ENCODE measurements at places on chromosomes 7 and 10.
A peak's percentile ranks its signal among the peaks of the same experiment; 100 is the strongest.

GRCh38 chr10:104447331-104447730, 93.7 kb downstream of the CFAP58 start:
- no peak for DNase-seq

- DNase-seq = no peak
Measured at GRCh38 chr7:41334071-41334862, 368.6 kb downstream of the INHBA start.

DNA sequence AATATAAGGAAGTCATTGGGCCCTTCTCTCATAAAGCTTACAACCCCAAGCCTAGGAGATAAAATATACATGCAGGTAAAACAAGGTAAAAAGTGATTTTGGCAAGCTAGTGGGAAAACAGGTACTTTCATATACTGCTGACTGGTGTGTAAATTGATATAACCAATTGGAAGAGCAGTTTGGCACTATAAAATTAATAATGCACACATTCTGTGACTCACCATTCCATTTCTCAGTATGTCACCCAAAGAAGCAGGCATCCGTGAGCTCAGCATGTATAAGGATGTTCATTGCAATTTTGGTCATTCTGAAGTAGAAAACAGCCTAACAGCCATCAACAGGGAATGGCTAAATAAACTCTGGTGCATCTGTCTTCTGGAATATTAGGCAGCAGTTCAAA, 2.9 kb downstream of the MACROH2A2 start:
- DNase-seq = no peak

- DNase-seq = no peak
Measured at GRCh38 chr7:45970454-45970853, 49.4 kb upstream of the IGFBP3 start.

- DNase-seq = no peak
Measured at GRCh38 chr7:4225881-4226523, 456.1 kb upstream of the FOXK1 start.

DNA sequence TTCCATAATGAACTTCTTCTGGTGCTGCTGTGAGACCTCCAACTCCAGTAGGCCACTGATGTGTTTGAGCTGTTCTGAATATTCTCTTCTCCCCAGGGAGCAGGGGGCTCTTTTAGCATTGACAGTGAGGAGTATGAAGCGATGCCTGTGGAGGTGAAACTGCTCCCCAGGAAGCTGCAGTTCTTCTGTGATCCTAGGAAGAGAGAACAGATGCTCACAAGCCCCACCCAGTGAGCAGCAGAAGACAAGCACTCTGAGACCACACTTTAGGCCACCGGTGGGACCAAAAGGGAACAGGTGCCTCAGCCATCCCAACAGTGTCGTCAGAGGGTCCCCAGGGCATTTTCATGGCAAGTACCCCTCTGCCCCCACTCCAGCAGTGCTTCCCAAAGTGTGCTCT, 49.3 kb downstream of the DENND11 start:
- no peak for DNase-seq

GRCh38 chr7:99275496-99275895, 2.9 kb downstream of the MYH16 start:
- no peak for DNase-seq

- no peak for DNase-seq
Measured at GRCh38 chr10:3412646-3413045, 240.1 kb upstream of the PITRM1 start.

GRCh38 chr10:96138102-96138501, 8.0 kb downstream of the ZNF518A start:
- DNase-seq = no peak

DNA sequence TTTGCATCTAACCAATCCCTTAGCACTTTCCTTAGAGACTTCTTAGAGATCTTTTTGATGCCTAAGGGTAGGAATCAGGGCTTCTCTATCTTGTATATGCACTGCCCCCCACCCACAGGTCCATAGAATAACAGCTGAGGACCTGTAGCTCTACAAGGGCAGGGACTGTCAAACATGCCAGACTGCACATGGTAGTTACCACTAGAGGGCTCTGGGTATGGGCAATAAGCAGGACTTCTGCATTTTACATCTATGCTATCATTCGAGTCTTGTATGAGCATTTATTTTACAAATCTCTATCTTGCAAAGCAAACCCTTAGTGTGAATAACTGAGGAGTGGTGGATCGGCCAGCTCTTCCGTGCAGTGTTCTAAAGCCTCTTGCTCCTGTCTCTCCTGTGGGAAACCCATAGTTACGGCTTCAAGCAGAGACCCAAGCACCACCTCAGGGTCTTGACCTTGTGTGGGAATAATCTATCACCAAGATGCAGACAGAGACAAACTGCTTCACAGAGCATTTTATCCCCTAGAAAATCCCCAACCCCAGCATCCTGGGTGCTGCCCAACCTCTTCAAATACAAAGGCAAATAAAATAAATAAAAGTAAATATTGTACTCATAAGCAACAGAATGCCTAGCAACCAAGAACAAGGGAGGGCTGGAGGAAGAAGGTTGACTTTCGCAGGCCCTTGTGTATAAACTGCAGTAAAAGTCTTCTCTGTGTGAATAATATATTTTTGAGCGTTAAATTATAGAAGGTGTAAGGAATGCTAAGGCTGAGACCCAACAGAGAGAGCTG, 219.3 kb downstream of the WDR11 start:
- peak; percentile 21 for DNase-seq

DNA sequence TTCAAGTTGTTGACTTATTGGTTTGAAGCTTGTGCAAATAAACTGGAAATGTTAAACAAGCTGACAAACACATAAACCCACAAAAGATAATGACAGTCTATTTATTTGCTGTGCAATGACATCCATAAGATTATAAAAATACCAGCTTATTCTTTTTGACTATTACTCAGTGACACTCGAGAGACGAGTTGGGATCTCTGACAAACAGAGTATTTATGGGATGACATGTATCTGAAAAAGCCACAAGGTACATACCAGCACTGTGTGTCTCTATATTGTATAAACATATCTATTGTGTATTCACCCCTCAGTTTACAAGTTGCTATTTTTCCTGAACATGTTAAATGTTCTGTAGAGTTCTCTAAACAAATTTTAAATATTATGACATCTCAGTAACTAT, 88.9 kb downstream of the CHRM2 start:
- no peak for DNase-seq

GRCh38 chr10:102621443-102622325, 22.6 kb upstream of the TRIM8 start:
- DNase-seq = no peak

DNA sequence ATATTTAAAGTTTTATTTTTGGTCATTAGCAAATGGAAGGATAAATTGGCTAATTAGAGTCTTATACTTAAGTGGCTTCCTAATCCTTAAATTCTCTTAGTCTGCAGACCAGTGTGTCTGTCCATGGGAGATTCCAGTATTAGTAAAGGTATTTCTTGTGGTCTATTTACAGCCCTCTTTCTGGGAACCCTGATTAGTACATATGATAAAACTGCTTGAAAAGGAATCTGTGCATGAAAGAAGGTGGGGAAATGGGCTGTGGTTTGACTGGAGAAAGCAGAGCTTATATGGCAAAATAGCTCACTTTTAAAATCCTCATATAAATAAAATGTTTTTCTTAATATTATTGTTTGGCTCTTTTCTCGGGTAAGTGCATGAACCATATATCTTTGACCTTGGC, 124.5 kb upstream of the RHOBTB1 start:
- DNase-seq = no peak

DNA sequence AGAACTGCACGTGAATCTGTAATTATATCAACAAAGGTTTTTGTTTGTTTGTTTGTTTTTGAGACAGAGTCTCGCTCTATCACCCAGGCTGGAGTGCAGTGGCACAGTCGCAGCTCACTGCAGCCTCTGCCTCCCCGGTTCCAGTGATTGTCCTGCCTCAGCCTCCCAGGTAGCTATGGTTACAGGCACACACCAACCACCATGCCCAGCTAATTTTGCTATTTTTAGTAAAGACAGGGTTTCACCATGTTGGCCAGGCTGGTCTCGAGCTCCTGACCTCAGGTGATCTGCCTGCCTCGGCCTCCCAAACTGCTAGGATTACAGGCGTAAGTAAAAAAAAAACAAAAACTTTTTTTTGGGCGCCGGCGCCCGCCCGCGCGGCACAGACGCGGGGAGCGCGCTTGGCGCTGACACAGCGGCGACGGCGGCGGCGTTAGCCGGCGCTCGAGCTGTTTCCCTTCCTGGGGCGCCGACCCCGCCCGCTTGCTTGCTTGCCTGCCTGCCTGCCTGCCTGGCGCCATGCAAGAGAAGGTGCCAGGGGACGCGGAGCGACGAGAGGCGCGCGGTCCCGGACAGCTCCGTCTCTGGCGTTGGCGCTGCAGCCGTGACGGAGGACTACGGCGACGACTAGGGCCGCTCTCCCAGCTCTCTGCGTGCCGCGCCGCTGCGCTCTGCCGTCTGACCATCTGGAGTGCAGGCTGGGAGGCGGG, 171.4 kb upstream of the NUPR2 start:
- DNase-seq = no peak

DNA sequence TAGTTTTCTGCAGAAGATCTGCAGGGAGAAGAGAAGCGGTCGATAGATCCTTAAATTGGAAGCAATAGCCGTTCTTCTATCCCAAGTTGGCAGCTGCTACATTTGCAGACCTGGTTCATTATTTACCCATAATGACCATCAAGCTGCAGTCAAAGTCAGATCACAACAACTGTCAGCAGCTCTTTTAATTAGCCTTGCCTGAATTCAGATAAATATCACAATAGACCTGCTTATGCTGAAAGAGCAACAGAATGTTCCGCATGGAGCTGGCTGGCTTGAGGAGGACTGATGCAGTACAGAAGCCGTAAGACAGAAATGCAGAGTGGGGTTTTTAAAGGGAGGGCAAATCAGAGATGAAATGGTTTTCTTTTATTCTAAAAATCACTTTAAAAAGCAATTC, 109.4 kb downstream of the HIBADH start:
- no peak for DNase-seq

- DNase-seq = no peak
Measured at GRCh38 chr10:51377932-51378599, 303.8 kb downstream of the PRKG1 start.

- DNase-seq = no peak
Measured at GRCh38 chr10:16809074-16809718, 8.0 kb downstream of the RSU1 start.

DNA sequence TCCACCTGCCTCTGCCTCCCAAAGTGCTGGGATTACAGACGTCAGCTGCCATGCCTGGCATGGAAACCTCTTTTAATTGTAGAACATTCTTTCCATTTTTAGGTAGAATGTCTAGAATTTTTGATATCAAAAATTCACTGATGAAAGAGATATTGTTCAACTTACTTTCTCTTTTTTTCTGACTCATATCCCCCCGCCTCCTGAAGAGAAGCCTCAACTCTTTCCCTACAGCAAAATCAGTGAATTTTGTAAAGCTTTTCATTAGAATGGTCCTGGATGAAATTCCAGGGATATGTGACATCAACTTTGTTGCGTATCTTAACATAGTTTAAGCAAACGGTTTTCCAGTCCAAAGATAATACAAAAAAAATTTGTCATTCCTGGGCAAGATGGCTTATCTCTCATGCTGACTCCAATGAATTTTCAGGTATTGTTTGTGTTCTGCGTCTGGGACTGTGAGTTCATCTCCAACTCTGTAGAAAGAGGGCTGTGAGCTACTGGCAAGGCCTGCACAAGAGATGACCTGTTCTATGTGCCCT, 256.8 kb downstream of the BMPER start:
- no peak for DNase-seq

- DNase-seq = no peak
Measured at GRCh38 chr10:20890491-20891337, 6.4 kb downstream of the NEBL start.

GRCh38 chr7:25669961-25670841, 441.9 kb upstream of the NPVF start:
- DNase-seq = no peak

DNA sequence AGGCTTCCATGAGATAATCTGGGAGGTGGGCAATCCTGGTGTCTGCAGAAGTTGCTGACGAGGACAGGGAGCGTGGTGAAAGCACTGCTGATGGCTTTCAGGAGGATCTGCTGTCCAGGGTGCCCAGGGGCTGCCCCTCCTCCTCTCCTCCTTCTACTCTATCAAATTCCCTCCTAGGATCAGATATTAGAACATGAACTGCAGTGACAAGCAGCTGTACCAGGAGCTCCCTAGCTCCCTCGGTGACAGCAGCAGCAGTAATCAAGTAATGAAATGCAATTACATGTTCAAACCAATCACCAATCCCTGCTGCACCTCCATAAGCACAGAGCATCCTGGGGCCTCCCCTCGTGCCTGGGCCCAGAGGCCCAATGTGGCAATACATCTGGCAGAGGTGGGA, 46.9 kb downstream of the GRID1 start:
- no peak for DNase-seq

- no peak for DNase-seq
Measured at GRCh38 chr7:156474241-156474743, 166.3 kb upstream of the RNF32 start.
